ENCODE measurements at places on chromosomes 1 and 21.

DNA sequence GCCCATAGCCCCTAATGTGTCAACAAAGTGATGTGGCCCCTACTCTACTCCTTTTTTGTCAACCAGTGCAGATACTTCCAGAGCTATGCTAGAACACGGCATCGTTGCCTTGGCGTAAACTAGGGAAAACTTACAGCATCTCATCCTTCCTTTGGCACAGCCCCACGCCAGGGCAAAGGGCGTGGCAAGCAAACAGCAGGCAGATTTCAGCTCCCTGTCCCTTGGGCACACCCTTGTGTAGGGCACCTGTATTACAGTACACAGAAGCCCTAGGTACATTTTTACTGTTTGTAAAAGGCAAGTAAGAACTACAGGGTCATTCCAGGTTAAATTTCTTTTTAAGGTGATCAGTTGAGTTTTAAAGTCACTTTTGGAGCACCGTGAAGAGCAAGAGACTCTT lies 29.3 kb downstream of the PRDX6 start:
- DNase-seq, result no peak

DNA sequence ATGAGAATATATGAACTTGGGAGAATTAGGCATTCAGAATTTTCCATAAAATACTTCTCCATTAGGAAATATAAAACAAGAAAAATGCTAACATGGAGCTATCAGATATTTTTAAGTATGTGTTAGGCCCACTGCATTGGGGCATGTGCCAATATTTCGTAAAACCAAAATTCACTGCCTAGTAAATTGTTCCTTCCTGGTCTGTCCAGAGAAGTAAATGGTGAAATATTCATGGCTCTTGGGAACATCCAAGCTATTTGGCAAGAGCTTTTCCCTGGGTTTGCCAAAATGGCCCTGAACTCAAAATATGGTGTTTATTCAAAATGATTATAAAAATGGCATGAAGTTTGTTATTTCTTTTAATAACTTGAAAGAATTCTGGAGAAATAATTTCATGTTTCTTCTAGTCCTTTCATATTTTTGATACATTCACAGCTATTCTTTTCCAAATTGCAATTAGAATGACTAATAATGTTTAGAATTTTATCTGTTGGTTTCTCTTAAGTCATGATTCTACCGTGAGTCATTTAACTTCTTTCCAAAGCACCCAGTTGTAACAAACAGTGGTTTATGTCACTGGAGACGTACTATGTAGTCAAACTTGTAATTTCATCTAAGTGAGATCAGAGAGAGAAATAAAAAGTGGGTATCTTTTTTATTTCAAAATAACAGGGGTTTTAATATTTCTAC lies 25.7 kb upstream of the SLC19A2 start:
- peak; percentile 83 for DNase-seq

- no peak for DNase-seq
These were observed 120.4 kb downstream of the KCNH1 start for GRCh38 chr1:211013346-211014240.

- peak; percentile 14 for DNase-seq
These were observed 9.4 kb upstream of the FMO3 start for GRCh38 chr1:171081314-171081753.

DNA sequence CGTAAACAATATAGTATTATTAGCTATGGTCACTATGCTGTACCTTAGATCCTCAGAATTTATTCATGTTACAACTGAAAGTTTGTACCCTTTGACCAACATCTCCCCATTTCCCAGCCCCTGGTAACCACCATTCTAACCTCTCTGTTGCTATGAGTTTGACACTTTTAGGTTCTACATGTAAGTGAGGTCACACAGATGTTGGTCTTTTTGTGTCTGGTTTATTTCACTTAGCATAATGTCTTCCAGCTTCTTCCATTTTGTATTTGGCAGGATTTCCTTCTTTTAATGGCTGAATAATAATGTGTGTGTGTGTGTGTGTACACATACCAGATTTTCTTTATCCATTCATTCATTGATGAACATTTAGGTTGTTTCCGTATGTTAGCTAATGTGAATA lies 139.5 kb downstream of the FAF1 start:
- DNase-seq, result no peak

GRCh38 chr1:232316864-232317263 lies 313.1 kb downstream of the SIPA1L2 start:
- DNase-seq, result no peak

- peak; percentile 8 for DNase-seq
These were observed 219.4 kb downstream of the DUSP10 start for GRCh38 chr1:221522529-221522940.

DNA sequence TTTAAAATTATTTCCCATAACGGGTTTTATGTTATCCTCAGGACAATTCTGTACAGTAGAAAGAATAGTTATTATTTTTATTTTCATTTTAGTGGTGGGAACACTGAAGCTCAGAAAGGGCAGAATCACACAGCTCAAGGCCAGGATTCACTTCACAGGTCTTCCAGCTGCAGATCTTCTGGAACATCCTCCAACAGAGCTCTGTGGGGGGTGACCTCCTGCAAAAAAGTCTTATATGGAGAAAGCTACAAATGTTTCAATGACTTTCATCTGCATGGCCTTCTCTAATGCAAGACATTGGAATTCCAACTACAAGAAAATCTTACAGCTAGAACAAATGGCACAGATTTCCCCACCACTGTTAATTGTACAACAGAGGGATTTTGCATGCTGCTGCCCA lies 64.2 kb downstream of the SEC16B start:
- no peak for DNase-seq

- no peak for DNase-seq
These were observed 14.6 kb downstream of the HENMT1 start for GRCh38 chr1:108646265-108646647.

DNA sequence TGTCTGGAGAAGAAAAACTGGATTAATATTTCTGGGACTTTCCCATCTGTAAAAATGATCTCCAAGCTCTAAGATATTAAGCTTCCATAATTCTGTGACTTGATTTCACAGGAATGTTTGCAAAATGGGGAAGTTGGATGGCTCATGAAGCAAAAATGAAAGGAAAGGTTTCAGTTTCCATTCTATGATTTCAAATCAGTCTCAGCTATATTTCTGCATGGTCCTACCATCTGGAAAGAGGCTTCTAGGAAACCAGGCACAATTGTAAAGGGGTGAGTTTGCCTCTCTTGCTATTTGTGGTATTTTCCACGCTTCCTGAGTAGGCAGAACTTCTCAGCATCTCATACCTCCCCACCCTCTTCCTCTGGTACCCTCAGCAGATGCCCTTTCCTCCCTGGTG lies 22.4 kb upstream of the ACTN2 start:
- DNase-seq, result no peak

- DNase-seq, result no peak
These were observed 84.3 kb downstream of the PLPPR4 start for GRCh38 chr1:99348397-99349132.
